ENCODE measurements at places on chromosomes 11 and 22.

GRCh38 chr11:85955531-85955930 is 100.3 kb downstream of the CCDC83 start:
- no peaks in the 10 kb centered on the region for H3K27me3 ChIP-seq
- H3K4me3 ChIP-seq: no peak overlapping the region
- H3K4me1 ChIP-seq: peaks cover 22% of the 10 kb centered on the region
- H3K36me3 ChIP-seq: peaks cover 21% of the 10 kb centered on the region
- DNase-seq: no peak

GRCh38 chr22:25701056-25701780 is 40.8 kb upstream of the MYO18B start:
- H3K27ac ChIP-seq: no peak overlapping the region
- H3K4me1 ChIP-seq: peaks cover 12% of the 10 kb centered on the region
- no peak for DNase-seq
- H3K36me3 ChIP-seq: no peaks in the 10 kb centered on the region
- no peak overlapping the region for H3K4me3 ChIP-seq

GRCh38 chr11:120900643-120901042 is 123.3 kb upstream of the TBCEL start:
- H3K27ac ChIP-seq: no peak overlapping the region
- no peak overlapping the region for H3K4me3 ChIP-seq
- H3K27me3 ChIP-seq: no peaks in the 10 kb centered on the region

DNA sequence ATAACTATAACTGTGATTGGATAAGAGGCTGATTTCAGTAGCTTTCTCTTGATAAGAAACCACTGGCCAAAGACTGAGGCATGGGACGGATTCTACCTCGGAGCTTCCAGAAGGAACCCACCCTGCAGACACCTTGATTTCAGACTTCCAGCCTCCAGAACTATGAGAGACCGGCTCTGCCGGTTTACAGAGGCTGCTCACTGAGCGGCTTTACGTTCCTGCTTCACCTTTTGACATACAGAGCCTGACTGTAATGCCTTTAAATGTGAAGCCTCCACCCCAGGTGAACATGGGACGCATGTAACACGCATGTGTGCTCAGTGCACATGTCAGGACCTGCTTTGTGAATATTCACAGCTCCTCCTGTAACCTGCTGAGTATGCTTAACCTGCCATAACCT is 361.5 kb downstream of the CTTN start:
- no peaks in the 10 kb centered on the region for H3K36me3 ChIP-seq
- no peak overlapping the region for H3K4me3 ChIP-seq
- H3K27ac ChIP-seq: no peak overlapping the region

GRCh38 chr11:94472916-94473799 is 20.5 kb downstream of the MRE11 start:
- no peak overlapping the region for H3K4me3 ChIP-seq
- H3K36me3 ChIP-seq: peaks cover 13% of the 10 kb centered on the region
- H3K27me3 ChIP-seq: no peaks in the 10 kb centered on the region
- no peak for DNase-seq
- H3K4me1 ChIP-seq: peaks cover 6% of the 10 kb centered on the region

DNA sequence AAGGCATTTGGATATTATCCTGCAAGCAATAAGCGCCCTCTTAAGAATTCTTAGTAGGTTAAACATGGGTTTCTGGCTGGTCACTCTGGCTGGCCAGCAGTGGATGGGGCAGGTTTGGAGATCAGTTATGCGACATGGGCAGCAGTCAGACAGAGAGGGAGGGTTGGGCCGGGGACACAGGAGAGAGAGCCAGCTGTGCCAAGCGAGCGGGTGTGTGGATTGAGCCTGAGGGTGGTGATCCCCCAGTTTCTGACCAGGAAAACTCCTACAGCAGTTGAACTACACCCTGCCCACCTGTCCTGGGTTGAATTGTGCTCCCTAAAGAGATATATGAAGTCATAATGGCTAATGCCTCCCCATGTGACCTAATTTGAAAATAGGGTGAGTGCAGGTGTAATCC is 671.2 kb downstream of the TBC1D22A start:
- H3K27ac ChIP-seq: no peak overlapping the region
- no peak overlapping the region for H3K4me3 ChIP-seq
- no peaks in the 10 kb centered on the region for H3K36me3 ChIP-seq
- H3K27me3 ChIP-seq: no peaks in the 10 kb centered on the region
- peak; percentile 88 for DNase-seq
- H3K4me1 ChIP-seq: no peaks in the 10 kb centered on the region

DNA sequence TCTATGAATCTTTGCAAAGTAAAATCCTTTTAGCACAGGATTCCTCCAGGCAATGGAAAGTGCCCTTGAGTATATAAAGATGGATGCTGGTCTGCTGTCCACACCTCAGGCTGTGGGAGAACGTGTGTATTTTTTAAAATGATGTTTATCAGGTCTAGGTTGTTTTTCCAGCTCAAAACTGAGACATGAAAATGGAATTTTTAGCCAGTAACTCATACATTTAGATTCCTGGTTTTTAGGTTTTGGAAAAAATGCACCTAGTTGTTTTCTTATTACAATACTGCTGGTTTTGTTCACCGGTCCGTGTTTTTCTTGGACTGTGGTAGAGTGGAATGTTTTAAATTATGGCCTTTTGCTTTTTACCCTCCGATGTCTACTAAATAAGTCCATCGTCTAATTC is 554.7 kb downstream of the SOX6 start:
- no peaks in the 10 kb centered on the region for H3K27me3 ChIP-seq
- no peaks in the 10 kb centered on the region for H3K36me3 ChIP-seq
- H3K4me1 ChIP-seq: no peaks in the 10 kb centered on the region
- H3K27ac ChIP-seq: no peak overlapping the region

DNA sequence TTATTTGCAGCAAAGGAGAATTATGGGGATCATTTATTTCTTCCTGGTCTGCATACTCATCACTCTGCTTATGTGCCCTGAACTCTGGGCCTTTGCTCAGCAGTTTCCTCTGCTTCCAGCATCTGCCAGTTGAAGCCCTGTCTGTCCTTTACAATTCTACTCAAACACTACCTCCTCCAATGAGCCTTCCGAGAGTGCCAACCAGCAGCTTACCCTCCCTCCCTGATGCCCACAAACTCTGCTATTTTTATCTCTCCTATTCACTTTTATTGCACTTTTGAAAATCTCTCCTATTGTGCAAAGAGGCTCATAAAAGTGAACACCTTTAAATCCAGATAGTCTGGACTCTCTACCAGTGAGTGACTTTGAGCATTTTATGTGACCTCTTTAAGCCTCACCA is 3.6 kb upstream of the ME3 start:
- DNase-seq: no peak
- H3K27me3 ChIP-seq: no peaks in the 10 kb centered on the region
- no peak overlapping the region for H3K27ac ChIP-seq
- H3K36me3 ChIP-seq: no peaks in the 10 kb centered on the region
- H3K4me3 ChIP-seq: no peak overlapping the region

DNA sequence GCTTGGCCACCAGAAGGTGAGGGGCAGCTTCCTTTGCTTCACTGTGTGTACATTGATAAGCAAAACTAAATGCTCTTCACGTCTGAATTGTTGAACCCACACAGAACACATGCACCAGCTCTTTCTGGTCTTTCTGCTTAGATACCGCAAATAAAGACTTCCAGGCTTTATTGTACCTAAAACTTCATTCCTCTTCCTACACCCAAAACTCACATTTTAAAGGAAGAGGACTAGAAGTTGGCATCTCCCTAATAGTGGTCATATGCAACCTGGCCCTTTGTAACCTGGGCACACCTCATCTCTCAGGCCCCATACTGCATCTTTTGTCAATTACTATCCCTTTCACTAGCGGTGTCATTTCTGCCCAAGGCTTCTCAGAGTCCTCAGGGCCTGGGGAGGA is 5.9 kb downstream of the SLC17A6 start:
- H3K27me3 ChIP-seq: peaks cover 8% of the 10 kb centered on the region
- H3K4me1 ChIP-seq: peaks cover 4% of the 10 kb centered on the region
- H3K4me3 ChIP-seq: no peak overlapping the region
- H3K36me3 ChIP-seq: no peaks in the 10 kb centered on the region
- DNase-seq: no peak
- no peak overlapping the region for H3K27ac ChIP-seq

DNA sequence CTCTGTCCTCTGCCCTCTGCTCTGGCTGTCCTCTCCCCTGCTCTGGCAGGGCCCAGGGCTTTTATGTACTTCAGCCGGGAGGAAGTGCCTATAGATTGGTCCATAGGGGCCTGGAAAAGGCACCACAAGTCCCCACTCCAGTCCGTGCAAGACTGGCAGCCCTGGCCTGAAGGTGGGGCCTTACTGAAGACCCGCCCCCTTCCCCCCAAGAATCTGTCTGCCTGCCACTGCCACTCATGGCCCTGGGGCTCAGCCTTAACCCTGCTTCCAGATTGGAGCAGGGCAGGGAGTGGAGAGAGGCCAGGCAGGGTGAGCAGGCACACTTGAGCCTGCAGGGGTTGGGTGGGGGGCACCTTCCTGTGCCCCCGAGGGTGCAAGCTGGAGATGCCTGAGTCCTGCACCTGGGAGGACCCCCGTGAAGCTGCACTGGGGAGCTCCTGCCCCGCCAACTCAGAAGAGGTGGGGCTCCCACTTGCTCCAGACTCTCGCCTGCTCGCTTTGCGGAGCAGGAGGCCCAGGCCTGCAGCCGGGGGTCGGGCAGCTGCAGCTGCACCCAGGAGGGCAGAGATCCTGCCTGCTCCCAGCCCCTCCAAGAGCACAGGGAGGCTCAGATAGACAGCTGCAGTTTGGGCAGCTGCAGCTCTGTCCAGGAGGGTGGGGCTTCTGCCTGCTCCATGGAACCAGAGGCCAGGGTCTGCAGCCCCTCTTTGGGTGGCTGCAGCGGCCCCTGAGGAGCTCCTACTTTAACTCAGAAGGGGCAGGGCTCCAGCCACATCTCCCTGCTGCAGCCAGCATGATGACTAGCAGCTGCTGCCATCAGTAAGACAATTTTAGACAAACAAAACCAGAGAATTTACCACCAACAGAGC is 51.0 kb upstream of the SC5D start:
- no peak overlapping the region for H3K27ac ChIP-seq
- H3K4me3 ChIP-seq: no peak overlapping the region
- peaks cover 5% of the 10 kb centered on the region for H3K4me1 ChIP-seq
- no peaks in the 10 kb centered on the region for H3K27me3 ChIP-seq
- no peak for DNase-seq

GRCh38 chr11:109707411-109707810 is 285.4 kb downstream of the C11orf87 start:
- no peak overlapping the region for H3K27ac ChIP-seq
- no peaks in the 10 kb centered on the region for H3K4me1 ChIP-seq
- DNase-seq: no peak
- H3K27me3 ChIP-seq: no peaks in the 10 kb centered on the region
- no peaks in the 10 kb centered on the region for H3K36me3 ChIP-seq

DNA sequence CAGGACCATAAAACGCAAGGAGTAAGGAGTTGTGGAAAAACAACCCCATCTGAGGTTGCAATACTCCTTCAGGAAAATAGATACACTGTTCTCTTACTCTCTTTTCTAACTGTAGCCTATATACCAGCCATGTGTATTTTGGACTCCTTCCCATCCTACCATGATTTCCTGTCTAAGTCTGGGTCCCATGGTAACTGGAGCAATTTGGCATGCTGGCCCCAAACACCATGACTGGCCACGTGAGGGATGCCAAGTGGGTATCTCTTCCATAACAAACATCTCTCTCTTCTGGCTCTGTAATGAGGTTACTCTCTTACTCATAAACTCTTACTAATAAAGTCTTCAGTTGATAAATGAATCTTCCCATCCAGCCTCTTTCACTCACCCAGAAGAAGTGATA is 26.5 kb downstream of the ABTB2 start:
- H3K27me3 ChIP-seq: no peaks in the 10 kb centered on the region
- no peak overlapping the region for H3K4me3 ChIP-seq
- no peaks in the 10 kb centered on the region for H3K36me3 ChIP-seq
- no peak overlapping the region for H3K27ac ChIP-seq
- H3K4me1 ChIP-seq: peaks cover 46% of the 10 kb centered on the region

DNA sequence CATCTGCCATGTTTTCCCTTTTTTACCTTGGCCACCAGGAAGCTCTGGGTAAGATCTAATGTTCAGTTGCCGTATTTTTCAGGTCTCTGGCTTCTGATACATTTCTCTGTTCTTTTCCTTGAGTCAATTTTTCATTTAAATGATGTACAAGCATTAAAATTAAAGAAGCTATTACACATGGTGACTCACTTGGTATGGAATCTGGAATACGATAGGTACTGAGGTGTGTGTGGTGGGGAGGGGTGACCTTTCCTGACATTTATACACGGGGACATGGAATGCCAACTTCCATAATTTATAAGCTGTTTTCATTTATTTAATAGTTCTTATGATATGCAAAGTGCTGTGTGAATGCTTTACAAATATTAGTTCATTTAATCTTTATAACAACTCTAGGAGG is 47.8 kb upstream of the ALX4 start:
- H3K27ac ChIP-seq: no peak overlapping the region
- H3K4me1 ChIP-seq: no peaks in the 10 kb centered on the region
- H3K27me3 ChIP-seq: no peaks in the 10 kb centered on the region
- H3K4me3 ChIP-seq: no peak overlapping the region
- DNase-seq: no peak

- peak overlapping the region; percentile 76 for H3K27ac ChIP-seq
- H3K36me3 ChIP-seq: peaks cover 9% of the 10 kb centered on the region
- peaks cover 60% of the 10 kb centered on the region for H3K4me1 ChIP-seq
- no peak for DNase-seq
- no peak overlapping the region for H3K4me3 ChIP-seq
- H3K27me3 ChIP-seq: no peaks in the 10 kb centered on the region
These were observed 13.9 kb downstream of the FZD4 start for GRCh38 chr11:86941077-86941870.

DNA sequence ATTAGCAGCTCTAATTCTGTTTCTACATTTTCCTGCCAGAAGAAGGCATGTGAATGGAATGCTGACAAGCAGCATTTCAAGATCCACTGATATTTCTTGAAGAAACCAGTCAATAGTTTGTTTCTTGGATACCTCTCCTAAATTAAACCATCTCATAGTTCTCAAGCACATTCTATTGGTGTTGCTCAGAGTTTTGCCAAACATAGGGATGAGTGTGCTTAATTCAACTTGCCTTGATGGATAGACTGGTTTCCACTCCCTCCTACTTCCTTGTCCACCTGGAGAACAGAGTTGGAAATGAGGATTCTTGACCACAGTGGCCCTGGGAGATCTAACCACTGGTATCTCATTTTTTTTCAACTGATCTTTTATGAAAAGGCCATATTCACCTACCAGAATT is 29.8 kb upstream of the DDX10 start:
- H3K27me3 ChIP-seq: no peaks in the 10 kb centered on the region
- no peaks in the 10 kb centered on the region for H3K36me3 ChIP-seq
- H3K4me1 ChIP-seq: no peaks in the 10 kb centered on the region
- DNase-seq: no peak

- H3K4me1 ChIP-seq: no peaks in the 10 kb centered on the region
- DNase-seq: no peak
These were observed 128.6 kb downstream of the SLC17A6 start for GRCh38 chr11:22466809-22467208.

Data from esophagus muscularis mucosa (tissue), 4 donors.